C1 segment of cervical spinal cord (tissue), 14 donors: ENCODE measurements at places on chromosomes 3 and 15.

- DNase-seq = no peak
Observed at GRCh38 chr15:78750566-78750965, 60.7 kb downstream of the ADAMTS7 start.

DNA sequence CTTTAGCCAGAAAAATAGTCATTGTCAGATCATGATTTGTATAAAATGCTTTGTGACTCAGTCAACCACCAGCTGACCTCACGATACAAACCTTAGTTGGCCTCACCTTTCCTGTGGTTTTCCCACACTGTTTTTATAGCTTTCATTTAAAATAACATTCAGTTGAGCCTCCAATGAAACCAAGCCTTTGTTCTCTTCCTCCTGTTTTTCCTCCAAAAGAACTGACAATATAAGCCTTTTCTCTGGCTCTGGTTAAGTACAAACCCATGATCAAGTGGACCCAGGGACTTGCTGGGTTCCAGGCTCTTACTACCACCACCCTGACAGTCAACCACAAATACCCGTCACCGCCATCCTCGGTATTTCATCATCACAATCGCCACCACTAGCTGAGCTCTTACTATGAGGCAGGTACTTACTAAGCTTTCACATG is 81.7 kb downstream of the TAMM41 start:
- DNase-seq = no peak

DNA sequence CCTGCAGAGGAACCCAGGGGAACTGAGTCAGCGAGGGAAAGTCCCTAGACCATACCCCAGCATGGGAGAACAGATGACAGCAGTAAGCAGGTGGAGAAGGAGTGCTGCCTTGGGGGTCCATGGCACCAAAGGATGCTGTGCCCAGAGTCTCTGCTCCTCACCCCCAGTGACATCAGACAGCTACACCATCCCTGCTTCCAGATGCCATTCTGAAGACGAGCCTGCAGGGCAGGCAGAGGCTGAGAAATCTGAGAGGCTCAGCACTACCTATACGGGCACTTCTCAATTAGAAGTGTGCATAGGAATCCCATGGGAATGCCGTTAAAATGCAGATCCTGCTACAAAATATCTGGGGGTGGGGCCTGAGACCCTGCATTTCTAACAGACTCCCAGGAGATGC is 211.3 kb upstream of the NSMCE3 start:
- DNase-seq = no peak

- DNase-seq = no peak
Observed at GRCh38 chr3:194617827-194618226, 15.4 kb downstream of the TMEM44 start.

GRCh38 chr15:47384341-47384740 is 333.0 kb upstream of the SEMA6D start:
- no peak for DNase-seq

- DNase-seq = no peak
Observed at GRCh38 chr3:150783316-150783715, 20.3 kb upstream of the SIAH2 start.

DNA sequence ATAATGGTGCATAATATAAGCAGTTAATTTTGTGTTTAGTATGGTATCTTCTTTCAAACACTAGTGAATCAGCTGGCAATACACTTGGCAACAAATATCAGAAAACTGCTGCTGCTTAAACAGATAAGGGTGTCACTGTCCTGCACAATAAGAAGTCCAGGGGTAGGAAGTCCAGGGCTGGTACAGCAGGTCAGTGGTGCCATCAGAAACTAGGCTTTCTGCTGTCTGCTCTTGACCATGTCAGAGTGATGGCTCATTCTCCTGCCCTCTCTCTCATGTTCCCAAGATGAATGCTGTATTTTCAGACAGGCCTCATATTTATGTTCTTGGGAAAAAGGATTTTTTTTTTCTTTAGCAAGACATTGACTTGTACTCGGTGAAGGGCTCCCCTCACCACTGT is 9.2 kb upstream of the GRK7 start:
- no peak for DNase-seq

DNA sequence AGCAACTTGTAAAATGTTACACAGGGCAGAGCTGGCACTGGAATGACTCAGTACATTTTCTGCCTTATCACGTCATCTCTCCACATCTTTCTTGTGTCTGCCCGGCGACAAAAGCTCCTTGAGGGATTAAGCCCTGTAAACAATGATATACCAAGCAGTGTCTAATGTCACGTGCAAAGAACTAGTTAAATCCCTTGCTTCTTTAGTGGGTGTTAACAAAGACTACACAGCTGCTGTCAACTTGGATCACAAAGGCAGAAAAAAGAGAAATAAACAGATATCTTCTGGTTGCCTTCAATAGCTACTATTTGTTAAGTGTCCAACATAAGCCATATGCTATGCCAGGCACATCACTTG is 48.1 kb upstream of the FRMD4B start:
- DNase-seq = no peak

DNA sequence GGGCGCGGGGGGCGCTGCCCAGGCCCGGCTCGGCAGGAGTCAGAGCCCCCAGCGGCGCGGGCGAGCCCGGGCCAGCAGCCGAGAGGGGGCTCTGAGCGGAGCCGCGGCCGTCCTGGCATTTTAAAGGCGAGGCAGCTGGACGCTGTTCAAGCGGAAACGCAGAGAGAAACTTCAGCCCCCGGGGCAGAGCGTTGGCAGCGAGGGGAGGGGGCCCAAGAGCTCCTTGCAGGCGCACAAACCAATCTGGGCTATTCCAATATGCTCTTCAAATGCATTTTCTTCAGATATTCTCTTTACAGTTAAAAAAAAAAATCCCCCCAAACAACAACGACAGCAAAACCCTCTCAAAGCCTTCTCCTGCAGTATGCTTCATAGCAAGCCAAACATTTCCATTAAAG is at the start of gene CTXND1:
TSS of gene CTXND1 (minus strand) at position 93 of the 398 bp plus-strand sequence. CDS start 50,264 bp downstream, outside the sequence.
- DNase-seq = no peak

DNA sequence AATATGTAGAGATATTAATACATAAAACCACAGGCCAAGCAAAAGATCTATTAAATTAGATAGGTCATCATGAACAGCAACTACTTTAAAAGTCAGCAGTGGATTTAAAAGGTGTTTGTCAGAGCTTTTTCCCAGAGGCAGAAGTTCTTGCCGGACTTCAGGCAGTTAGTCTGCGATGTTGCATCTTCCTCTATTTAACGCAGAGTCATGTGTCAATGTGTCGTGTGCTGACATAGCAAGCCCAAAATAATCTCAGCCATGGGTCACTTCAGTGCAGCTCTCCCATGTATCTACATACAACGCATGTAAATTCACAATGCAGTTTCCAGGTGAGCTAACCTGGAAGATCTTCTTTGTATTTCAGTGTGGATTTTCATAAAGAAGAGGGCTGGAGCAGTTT is 8.0 kb upstream of the TMEM212 start:
- DNase-seq = no peak

GRCh38 chr15:89130201-89130600 is 41.9 kb downstream of the ABHD2 start:
- DNase-seq = no peak

GRCh38 chr3:196412704-196413103 is 19.5 kb downstream of the UBXN7 start:
- no peak for DNase-seq

DNA sequence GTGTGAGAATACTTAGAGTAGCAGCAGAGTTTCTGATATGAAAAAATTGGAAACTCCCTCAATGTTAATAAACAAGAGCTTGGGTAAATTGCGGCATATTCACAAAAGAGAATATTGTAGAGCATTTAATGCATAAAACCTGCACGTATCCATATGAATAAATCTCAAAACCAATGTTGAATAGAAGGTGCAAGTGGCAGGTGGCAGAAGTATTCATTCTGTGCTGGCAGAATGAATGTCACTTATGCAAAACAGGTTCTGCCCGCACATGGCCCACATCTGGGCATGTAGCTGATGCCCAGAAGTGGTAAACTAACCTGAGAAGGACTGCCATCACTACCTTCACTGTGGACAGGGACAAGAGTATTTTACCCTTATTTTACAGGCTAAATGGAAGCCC is 14.1 kb upstream of the PRSS50 start:
- DNase-seq = no peak

DNA sequence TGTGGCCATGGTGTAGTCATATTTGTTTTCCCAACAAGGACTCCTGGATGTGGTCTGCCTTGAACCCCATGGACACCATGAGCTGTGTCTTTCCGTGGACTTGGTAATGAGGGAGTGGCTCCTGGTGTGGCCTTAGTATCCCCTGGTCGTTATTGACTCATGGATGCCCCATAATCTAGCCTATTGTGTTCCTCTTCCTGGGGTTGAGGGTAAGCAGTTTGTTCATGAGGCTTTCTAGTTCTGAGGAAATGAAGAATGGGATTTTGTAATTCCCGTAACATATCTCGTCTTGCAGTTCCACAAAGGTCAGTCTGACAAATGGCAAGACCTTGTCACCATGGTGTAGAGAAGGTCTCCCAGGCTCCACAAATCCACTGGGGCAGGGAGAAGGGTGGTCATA is 22.6 kb downstream of the RAB7A start:
- DNase-seq = no peak

DNA sequence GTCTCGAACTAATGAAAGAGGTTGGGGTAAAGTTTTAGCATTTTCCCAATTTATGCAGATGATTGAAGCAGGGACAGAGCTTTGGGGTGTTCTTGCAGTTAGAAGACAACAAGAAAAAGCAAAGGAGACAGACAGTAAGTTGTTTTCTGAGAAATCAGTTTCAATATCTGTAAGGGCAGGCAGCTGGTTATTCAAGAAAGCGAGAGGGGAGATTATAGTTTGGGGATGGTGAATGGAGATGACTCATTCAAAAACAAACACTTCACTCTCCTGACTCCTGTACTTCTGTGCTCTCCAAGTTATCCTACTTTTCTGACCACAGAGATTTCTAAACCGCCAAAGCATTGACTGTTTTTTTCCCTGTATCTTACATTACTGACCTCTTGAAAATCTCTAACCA is 352.0 kb downstream of the GAP43 start:
- DNase-seq = no peak

DNA sequence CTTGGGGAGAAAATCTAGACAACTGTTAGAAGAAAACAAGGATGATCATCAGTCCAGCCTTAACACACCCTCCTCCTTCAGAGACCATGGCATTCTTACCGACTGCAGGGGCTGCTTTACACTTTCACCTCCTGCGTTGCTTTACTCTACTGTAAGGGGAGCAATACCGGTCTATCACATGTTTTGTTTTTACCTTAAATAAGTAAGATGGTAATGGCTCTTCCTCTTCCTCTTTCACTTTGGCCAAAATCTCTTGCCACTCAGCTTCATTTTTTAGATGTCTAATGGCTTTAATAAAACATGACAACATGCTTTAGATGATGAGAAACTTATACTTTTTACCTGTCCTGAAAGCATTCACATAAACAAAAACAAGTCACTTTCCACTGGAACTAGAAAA is 33.4 kb upstream of the STIMATE start:
- DNase-seq = no peak

GRCh38 chr3:135090020-135090717 is 295.1 kb downstream of the EPHB1 start:
- no peak for DNase-seq

DNA sequence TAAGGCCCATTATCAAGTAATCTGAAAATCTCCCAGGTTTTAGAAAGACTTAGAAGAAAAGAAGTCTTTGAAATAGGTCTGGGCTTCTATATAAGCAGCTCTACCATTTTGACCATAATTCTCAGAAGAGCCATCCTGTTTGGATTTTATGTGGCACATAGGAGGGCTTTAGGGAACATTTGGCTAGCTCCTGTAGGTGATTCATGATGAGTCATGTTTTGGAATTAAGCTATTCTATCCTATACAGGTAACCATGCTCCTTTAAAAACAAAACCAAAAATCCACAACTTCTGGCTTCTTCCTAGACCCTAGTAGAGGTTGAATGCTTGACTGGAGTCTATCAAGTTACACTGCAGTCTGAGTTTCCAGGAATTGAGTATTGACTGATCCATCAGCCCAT is 8.9 kb downstream of the SST start:
- DNase-seq = no peak

GRCh38 chr15:98804057-98804380 is 155.7 kb downstream of the IGF1R start:
- DNase-seq = no peak

- no peak for DNase-seq
Observed at GRCh38 chr15:84822653-84823281, 5.6 kb downstream of the ALPK3 start.

DNA sequence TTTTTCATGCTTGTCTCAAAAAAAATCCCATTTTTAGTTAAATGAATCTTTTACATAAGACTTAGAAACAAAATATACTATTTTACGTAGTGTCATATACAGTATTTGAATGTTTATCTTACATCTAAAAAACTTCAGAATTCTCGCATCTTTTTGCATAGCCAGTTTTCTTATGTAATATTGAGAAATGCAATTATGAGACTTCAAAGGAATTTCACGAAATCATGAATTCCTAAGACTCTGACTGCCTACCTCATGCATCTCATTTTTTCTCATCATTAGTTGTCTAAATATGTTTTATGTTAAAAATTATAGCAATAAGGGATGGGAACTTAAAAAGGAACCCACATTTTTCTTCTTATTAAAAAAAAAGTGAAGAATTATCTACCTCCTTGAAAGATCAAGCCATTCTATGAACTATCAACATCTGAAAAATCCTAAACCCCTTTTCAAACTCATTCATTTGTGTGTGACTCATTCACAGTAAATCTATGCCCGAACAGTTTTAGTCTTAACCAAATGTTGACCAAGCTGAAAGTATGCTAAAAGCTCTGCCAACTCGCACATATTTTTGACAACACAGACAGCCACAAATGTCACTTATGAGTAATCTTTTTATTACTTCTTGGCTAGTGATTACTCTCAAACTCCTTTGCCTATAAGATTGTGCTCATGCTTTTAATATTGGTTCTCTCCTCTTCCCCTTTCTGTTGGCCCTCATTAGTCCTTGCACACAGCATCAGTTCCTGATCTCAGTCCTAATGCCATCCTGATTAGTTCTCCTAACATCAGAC is 115.9 kb downstream of the DCLK3 start:
- no peak for DNase-seq

DNA sequence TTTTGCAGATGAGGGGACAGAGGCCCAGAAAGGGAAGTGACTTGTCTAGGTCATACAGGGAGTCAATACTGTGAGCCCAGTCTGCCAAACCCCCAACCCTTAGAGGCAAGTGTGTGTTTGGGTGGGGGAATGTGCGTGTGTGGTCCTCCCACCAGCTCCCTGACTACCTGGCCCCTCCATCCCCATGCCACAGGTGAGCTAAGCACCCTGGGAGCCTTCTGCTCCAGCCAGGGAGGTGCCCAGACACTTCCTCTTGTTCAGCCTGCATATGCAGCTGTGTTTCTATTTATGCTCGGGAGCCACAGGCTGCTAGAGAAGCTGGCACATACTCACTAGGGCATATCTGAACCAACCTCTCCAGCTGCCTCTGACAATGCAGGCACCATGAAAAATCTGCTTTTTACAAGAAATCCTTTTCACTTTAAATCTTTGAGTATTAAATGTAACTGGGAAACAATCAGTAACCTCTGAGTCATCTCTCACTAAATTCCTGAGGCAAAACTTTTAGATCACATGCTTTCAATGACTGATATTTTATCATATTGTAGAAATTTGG is 20.7 kb downstream of the TBC1D2B start:
- no peak for DNase-seq
